GM23338 (cell line): ENCODE measurements at places on chromosomes 5 and 9.

- no peak for DNase-seq
These were observed 2.4 kb downstream of the PDE6A start for GRCh38 chr5:149942199-149942598.

GRCh38 chr5:129244478-129244877 is 149.9 kb downstream of the ISOC1 start:
- DNase-seq, result no peak

GRCh38 chr5:143428738-143429420 is 25.4 kb upstream of the NR3C1 start:
- DNase-seq, result no peak

GRCh38 chr5:41747708-41748107 is 122.5 kb downstream of the OXCT1 start:
- no peak for DNase-seq

- DNase-seq, result peak; percentile 47
These were observed 75.4 kb downstream of the SLC38A9 start for GRCh38 chr5:55636683-55637082.

DNA sequence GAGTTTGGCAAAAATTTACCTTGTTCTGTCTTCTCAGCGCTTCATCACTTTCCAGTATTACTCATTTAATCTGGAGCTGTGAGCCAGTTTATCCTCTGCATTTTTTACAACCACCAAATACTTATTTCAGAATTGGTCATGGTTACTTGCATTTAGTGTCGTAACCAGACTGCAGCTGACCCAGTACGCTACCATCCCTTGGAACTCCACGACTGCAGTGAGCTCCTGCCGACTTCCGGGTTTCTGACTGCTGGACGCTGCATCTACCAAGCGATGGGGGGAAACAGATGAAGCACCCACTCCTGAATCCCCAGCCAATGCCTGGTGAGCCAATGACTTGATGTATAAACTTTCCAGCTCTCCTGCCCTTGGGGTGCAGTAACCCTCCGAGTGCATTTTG is 174.4 kb upstream of the PRLR start:
- DNase-seq, result no peak

- DNase-seq, result no peak
These were observed 161.5 kb downstream of the NXNL2 start for GRCh38 chr9:88696501-88696900.

DNA sequence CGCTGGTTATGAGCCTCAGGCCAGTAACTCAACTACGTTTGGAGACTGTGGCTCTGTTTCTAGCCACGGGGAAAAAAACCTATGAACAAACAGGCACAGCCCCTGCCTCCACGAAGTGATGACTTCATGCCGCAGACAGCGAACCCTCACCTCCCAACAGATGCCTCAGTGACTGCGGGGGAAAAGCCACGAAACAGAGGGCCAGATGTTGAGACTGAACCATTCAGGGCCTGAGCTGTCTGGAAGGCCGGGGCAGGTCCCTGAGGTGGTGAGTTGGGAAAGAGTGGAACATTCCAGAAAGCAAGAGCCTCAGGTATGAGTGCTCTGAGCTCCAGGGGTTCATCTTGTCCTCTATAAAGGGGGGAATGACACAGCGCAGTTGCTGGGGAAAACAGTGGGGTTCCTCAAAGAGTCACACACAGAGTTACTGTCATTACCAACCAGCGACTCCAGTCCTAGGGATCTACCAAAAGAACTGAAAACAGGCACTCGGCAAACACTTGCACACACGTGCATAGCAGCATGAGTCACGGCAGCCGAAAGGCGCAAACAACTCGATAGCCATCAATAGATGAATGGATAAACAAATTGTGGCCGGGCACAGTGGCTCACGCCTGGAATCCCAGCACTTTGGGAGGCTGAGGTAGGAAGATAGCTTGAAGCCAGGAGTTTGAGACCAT is 15.3 kb downstream of the PLPP7 start:
- no peak for DNase-seq

DNA sequence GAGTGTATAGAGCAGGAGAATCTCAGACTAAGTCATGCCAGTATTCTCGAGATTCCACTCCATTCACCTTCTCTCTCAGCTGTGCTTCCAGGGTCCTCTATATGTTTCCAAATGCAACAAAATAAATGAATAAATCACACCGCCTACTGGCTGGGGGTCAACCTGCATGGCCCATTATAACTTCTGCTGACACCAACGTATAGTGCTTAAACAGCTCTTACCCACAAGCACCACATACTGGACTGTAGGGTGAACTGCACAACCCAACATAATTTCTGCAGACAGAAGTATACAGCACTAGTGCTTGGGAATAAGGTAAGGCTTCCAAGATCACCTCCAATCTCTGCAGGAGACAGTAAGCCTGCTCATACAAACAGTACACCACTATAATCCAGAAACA is 33.1 kb upstream of the HTR4 start:
- DNase-seq, result peak; percentile 80

DNA sequence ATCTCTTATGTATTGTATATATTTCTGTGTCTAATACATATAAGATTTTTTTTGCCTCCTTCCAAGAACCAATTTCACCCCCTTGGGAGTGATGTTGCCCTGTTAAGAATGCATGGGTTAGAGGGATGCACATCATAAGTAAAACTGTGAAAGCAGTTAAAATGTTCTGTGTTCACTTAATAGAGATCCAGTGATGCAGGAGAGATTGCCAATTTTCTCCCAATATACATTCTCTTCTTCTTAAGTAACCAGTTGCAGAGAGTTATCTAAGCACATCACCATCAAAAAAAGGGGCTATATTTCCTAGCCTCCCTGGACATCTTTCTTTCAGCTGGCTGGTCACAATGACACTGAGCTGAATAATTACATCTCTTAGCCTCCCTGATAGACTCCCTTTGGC is 307.0 kb downstream of the OSTF1 start:
- DNase-seq, result no peak

- no peak for DNase-seq
These were observed 1255.2 kb downstream of the EFNA5 start for GRCh38 chr5:106415541-106415940.

DNA sequence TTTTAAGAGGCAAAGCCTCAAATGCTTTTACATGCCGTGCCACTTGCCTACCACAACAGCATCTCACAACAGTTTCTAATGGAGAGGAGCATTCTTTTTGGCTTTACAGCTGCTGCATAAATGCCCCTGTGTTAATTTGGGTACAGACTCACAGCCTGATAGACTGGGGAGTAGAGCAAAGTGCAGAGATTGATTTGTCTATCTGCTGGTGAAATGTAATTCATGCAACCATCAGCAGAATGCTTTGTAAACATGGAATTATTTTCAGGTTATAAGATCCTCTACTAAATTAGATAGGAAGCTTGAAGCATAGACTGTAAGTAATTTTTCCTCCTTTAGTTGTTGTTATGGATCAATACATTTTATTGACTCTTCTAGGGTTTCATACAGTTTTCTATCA is 170.3 kb downstream of the CD180 start:
- no peak for DNase-seq

DNA sequence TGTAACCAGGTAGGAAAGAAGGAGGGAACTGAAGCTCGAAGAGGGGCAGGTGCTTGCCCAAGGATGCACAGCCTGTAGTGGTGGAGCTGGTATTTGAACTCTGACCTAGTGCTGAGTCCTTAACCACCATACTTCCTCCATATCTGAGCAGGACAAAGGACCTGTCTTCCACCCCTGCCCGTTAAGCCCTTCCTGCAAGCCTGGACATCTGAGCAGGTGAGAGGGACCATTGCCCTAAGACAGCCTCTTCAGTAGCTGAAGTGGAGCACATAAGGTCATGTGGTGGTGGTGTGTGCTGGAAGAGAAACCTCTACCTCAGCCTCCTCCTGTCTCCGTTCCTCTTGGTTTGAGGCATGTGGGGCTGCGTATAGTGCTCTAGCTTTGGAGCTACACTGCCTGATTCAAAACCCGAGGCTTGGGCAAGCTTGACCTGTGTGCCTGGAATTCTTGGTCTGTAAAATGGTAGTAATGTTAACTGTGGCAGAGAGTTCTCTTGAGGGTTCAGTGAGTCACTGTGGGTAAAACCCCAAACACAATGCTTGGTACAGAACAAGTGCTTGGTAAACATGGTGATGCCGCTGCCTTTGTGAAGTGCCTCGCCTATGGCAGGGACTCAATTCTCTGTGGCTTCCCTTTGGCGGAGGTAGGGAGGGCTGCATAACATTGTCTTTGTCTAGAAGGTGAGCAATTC is 7.4 kb downstream of the GALNT10 start:
- DNase-seq, result no peak

- no peak for DNase-seq
These were observed 174.0 kb downstream of the IRX2 start for GRCh38 chr5:2577312-2578036.

DNA sequence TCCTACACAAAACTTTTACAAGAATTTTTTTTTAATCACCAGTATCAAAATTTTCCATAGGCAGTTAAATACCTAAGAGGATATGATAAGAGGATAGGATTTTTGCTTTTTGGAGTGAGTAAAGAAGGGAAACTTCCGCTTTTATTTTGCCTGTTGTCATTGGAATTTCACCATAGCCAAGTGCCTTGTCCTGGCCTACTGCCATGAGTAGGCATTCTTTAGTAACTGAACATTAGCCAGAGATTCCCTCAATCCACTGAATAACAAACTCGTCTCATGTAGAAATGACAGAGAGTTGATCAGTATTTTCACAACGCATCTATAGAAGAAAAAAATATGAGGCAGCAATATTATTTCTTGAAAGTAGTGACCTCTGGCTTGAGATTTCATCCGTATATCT is 289.6 kb upstream of the ADAMTSL1 start:
- no peak for DNase-seq

DNA sequence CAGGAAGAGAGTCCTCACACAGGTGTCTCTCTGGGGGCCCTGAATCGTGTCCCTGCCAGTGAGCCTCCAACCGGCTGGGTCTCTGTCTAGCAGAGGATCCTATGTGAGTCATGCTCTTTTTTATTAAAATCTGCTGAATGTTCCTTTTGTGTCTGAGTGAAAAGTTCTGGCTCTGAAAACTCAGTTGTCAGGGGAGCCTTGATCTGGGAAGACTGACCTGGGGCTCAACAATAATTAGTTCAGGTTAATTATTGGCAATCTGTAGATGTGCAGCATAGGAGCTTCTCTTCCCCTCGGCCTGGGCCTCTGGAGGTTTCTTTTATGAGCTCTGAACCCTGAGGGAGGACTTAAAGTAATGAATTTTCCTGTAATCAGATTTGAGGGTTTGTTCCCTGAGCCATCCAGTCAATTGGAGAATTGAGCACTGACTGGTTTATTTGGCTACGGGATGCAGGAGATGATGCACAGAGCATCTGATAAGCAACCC is 45.2 kb downstream of the ALG2 start:
- no peak for DNase-seq

DNA sequence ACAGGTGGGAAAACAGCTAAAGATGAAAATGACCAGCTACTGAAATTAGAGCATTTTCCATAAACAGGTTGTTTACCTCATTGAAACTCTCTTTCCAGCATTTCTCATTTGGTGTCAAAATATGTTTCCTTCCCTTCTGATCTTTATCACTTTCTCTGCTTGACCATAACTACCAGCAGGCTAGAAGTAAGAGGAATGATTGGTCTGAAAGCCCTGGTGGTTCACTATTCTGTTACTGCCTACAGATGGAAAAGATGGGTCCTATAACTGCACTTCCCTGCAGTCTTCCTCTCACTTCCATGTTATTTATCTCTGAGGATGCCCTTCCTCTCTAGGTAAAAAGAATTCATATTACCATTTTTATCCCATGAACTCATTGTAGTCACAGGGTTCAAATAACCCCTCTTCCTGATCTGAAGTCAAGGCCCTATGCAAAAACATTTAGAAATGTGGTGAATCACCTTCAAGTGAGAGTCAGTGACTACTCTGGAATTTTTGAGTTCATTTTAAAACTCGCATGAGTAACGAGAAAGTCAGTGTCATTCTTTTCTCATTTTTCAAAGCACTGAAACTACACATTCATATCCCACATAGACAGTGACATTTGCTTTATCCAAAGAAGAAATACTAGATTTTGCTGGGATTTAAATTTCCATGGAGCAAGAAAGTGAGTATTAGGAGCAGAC is 51.7 kb downstream of the ZNF474 start:
- DNase-seq, result no peak

DNA sequence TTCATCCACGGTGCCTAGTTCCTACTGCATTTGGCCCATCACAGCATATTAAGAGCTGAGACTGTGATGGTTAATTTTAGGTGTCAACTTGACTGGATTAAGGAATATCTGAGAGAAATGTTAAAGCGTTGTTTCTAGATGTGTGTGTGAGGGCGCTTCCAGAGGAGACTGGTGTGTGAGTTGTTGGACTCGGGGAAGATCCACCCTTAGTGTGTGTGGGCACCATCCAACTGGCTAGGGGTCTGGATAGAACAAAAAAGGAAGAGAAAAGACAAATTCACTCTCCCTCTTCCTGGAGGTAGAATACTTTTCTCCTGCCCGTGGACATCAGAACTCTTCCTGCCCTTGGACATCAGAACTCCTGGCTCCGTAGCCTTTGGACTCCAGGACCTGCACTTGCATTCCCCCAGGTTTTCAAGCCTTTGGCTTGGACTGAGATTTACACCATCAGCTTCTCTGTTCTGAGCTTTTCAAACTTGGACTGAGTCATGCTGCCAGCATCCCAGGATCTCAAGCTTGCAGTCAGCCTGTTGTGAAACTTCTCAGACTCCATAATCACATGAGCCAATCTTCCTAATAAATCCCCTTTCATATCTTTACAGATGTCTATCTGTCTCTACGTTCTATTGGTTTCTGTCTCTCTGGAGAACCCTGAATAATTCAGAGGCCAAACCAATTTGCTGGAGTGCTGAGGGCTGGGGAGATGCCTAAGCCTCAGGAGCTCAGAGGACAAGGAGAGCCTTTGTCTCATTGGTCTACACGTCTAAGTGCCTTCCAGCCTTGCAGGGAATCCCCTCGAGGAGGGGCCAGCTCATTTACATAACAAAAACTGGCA is 164.5 kb downstream of the DCP2 start:
- DNase-seq, result no peak

DNA sequence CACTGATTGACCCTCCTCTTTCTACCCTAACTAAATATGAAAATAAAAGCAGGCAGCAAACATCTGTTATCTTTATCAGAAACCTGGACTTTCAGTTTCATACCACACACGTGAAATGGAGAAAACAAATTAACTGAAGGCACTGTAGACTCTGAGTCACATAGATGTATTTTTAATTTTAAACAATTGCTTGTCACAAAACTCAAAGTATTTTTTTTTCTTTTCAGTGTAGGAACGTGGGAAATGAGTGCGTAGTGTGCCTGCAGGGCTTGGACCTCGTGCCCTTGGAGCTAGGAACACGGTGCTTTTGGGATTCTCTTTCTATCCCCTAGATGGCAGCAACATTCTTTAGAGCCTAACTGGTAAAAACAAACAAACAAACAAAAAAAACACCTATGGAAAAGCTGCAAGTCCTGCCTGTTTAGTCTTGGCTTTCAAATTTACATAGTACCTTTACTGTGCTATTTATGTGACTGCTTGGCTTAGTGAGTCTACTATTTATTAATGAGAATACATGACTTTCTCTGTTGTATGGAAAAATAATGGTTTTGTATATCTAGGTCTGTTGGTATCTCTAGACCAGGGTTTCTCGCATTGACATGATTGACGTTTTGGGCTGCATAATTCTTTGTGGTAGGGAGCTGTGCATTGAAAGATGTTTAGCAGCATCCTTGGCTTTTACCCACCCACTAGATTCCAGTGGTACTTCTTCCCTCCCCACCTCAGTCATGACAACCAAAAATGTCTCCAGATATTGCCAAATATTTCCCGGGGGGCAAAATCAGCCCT is 16.8 kb upstream of the ACTBL2 start:
- peak; percentile 89 for DNase-seq

- no peak for DNase-seq
These were observed 23.7 kb downstream of the SNX30 start for GRCh38 chr9:112774006-112774996.
